ENCODE measurements at places on chromosomes 7 and 10.
A peak's percentile ranks its signal among the peaks of the same experiment; 100 is the strongest.

DNA sequence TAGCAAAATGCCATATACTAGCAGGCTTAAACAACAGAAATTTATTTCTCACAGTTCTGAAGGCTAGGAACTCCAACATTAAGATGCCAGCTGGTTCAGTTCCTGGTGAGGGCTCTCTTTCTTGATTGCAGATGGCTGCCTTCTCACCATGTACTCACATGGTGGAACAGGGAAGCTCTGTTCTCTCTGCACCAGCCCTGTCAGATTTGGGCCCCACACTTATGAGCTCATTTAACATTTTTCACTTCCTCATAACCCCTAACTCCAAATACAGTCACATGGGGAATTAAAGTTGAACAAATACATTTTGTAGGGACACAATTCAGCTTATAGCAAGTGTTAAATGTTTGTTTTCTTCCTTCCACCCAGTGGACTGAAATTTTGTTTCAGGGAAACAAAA, 218.6 kb upstream of the TAC1 start:
- no peak for DNase-seq

DNA sequence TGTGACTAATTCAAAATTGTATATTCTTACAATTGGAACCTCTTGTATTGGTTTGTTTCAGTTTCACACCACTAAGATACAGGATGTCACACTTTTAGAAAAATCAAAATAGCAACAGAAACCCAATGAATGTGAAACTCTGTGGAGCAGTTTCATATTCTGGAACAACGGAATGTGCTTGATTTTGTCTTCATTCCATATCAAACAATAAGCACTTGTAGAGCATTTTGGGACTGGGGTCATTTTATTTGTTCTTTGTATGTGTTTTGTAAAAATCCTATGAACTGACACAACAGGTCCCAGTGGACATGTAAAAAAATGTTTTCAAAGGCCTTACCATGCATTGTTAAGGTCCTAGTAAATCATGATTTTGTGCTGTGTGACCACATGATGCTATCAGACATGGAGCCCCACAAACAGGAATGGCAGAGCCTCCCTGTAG, 123.1 kb downstream of the DKK1 start:
- DNase-seq, result no peak

DNA sequence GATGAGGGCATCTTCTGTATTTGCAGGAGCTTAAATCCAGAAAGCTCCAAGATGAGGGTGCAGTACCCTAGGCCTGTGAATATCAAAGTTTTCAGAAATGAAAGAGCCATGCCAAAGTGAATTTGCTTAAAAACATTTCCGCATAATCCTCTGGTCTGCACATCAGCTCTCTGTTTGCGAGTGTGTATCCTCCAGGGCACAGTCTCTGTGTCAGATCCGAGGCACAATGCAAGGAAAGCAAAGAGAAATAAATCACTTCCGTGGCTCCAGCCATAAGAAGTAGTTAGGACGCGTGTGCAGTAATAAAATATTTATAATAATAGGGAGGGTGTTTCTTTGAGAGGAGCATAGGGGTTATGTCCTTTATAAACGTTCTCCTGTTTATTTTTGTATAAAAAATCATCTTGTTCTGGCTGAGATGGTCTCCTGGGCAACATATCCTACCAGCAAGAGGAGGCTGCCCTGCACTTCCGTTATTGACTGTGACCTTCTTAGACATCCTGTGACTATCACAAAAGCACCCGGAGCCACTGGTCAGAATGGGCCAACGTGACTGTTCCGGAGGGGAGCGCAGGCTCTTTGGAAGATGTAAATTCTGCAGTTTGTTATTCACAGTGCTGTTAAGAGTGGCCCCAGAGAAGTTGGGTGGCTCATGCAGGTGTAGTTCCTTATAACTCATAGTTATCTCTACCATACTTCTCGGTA, 667.6 kb upstream of the FOXK1 start:
- DNase-seq, result no peak

DNA sequence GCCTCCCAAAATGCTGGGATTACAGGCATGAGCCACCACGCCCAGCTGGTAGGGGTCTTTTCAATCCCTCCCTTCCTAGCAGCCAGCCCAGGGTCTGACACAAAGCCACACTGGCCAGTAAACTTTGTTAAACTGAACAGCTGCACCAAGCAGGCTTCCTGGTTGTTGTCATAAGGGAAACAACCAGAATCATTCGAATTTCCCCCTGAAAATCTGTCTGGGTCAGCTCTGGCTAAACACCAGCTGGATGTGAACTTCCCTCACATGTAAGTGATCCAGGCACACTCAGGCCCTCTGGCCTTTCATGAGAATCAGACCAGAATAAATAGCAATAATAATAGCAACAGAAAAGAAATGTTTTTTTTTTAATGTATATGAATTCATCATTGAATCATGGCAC, 7.4 kb downstream of the IMPDH1 start:
- no peak for DNase-seq

GRCh38 chr7:96723622-96724021, 14.0 kb upstream of the SEM1 start:
- DNase-seq, result no peak

DNA sequence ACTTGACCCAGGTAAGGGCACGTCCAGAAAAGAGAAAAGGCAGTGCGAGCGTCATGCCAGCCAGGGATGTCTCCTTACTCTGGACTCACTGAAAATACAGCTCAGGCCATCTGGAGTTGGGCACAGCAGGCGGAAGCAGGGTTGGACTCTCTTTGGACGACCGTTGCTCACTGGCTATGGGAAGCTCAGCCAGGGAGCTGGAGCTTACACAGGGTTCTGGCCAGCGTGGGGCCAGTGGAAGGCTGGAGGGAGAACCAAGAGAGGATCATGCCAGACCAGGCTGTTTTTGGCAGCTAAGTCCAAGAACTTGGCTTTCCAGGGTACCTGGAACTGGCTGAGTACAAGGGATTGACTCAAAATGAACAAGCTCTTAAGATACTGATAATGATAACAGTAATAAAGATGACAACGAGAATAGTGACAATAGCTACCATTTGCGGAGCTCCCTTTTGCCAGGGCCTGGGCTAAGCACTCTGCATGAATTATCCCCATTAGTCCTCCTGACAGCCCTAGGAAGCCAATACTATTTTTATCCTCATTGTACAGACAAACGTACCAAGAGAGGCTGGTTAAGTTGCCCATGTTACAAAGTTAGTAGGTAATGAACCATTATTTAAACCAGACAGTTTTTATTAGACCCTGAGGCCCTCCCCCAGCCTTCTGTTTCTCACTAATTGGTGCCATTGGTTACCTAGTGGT, 177.6 kb downstream of the PTPN20 start:
- no peak for DNase-seq

- peak; percentile 74 for DNase-seq
Measured at GRCh38 chr10:95475827-95476468, 85.2 kb downstream of the SORBS1 start.

DNA sequence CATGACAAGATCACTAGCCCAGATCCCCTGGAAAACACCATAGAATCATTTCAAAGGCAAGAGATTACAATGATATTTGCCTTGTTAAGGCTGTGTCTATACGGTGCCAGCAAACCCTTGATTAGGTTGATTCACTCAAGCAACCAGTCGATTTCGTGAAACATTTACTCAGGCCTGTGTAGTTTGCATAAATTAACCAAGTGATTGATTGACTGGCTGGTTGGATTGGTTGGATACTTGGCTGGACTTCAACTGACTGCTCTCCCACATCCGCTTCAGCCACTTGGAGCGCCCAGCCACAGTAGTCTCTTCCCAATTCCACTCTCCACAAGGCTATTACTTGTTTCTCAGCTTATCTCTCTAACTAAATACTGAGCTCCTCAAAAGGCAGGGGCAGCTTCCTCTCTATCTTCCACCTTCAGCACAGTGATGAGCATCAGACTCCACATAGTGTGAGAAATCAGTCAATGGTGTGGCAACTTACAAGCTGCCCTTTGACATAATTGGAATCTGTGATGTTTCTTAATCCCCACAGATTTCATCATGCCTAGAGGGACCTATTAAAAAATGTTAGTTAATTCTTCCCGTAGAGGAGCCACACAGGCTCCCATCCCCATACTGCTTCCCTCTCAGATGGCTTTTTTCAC, 217.4 kb downstream of the GRM8 start:
- no peak for DNase-seq

GRCh38 chr10:114914560-114914959, 23.4 kb upstream of the TRUB1 start:
- DNase-seq, result no peak

DNA sequence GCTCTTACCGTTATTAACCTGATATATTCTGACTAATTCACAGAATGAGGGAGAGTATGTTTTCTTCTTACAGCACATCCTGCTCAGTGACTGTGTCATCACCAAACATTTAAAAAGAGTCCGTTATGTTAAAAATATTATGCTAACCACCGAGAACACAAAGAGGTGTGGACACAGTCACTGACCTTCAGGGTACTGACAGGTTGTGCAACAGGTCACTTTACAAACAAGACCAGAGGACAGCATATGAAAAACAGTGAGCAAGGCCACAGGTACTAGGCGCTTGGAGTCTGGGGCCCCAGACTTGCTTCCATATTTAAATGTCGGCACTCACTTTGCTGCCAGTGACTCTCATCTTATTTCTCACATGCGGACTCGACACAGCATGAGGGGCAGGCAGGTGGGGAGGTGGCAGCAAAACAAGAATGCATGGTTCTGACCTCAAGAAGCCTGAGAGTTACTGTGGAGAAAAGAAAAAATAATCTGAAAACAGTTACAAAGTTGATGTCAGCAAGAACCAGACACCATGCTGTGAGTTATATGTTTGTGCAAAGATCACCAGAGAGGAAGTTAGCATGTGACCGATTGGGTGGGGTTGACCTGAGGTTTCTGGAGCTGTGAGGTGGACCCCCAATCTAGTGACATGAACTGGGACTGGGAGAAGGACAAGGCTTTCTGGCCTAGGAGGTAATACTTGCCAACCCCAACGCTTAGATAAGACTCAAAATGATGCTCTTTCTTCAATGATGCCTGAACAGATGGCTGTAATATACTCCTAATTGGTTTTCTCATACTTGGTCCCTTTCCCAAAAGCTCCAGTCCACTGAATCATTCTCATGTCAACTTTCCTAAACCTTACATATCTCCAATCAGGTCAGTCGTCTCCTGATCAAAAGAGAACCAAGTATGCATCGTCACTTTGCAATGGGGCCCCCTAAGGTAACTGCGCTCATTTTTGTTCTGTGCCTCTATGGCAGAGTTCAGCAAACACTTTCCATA, 102.4 kb downstream of the HIPK2 start:
- no peak for DNase-seq

- no peak for DNase-seq
Measured at GRCh38 chr7:142832417-142832816, 22.5 kb upstream of the EPHB6 start.

DNA sequence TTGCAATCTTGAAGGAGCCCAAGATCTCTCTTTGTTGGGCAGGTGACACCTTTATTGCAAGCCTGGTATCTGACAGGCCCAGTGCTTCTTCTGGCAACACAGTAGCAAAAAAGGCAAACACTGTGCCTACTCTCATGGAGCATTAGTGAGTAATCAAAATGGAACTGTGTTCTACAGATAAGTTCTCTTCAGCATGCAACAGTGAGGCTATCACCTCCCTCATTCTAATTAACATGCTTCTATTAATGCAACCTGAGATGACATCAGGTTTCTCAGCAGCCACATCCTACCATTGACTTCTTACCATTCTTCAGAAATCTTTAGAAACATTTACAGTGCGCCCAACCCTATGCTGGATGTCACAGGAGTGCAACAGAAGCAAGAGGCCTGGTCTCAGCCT, 77.9 kb upstream of the KCNMA1 start:
- no peak for DNase-seq

- no peak for DNase-seq
Measured at GRCh38 chr10:102468683-102469082, 17.3 kb upstream of the C10orf95 start.

GRCh38 chr10:73862011-73862410, 12.3 kb downstream of the CAMK2G start:
- DNase-seq, result no peak

DNA sequence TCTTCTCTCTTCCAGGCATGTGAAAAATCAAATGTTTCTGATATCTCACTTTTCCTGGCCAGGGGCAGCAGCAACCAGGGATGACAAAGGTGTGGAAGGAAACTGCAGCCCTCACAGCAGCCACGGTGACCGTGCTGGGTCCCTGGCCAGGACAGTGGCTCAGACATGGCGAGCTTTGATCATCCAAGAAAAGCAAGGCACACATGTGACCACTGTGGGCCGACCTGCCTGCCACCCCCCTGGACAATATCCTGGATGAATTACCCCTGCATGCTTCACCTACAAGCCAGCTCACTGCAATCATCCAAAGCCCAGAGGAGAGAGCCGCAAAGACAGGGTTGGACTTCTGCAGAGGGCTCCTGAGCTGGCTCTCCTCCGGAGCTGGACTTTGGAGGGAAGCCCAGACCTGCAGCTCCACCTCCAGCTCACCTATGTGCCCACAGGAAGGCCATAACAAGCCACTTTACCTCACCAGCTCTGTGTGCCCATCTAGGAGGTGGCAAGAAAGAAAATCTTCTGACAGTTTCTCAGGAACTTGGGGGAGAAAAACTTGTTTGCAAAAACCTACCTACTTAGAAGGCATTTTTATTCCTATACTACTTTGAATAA, 2.7 kb downstream of the CHST15 start:
- DNase-seq, result no peak
